ENCODE measurements at places on chromosomes 3 and 15.

GRCh38 chr3:9067352-9067975 lies 104.2 kb upstream of the RAD18 start:
- peak; percentile 44 for DNase-seq

GRCh38 chr3:5120446-5120845 lies 1.6 kb upstream of the ARL8B start:
- DNase-seq = no peak

GRCh38 chr15:25515633-25516032 lies 76.8 kb upstream of the UBE3A start:
- no peak for DNase-seq

DNA sequence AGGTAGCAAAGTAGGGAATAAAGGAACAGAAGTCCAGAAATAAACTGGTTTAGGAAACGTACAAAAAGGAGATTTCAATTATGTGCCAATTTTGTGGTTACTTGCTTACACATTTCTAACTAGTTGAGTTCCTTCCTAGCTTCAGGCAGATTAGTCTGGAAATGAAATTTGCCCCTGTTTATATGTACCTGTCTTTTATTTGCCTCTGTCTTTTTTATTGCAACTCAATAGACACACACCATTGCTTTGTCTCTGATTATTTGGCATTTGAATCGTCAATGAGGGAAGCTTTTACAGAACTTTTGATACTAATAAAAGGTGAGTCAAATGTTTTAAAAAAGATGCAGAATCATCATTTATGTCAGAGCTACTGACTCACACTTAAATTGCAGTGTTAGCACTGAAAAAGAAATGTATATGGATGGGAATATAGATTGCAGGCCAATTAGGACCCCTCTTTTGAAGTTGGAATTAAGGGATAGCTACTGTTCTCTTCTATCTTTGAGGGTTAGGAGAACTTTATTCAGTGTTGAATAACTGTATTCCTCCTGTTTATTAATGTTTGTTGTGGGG lies 60.5 kb downstream of the TRAK1 start:
- no peak for DNase-seq

DNA sequence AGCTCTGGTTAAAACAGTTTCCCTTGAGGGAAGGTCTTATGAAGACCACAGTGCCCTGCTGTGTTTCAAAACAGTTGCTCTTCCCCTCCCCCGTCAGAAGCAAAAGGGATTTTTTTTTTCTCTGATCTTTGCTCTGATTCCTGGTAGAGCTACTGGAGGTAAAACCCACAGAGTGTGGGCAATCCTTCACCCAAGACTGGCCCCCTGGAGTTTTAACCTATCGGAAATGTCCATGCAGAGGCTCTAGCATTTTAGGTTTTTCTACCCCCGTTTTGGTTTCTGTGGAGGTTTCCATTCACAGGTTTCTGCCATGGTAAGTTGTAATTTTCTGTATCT lies 27.7 kb downstream of the GRM2 start:
- DNase-seq = no peak

DNA sequence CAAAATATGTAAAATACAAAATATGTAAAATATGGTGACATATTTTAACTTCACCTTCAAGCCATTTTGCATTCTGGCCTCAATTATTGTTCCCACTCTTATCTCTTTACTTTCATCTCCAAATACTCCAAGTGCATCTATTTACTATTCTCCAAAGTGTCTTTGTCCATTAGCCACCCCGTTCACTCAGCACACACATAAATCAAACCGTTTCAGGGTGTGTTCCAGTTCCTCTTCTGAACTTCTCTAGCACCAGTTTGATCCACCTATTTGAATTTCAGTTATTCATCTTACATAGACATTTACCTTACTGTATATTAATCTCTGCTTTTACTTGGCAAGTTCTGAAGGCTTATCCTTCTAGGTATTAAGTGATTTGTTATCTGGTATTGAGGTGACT lies 45.1 kb downstream of the SGO1 start:
- DNase-seq = no peak

DNA sequence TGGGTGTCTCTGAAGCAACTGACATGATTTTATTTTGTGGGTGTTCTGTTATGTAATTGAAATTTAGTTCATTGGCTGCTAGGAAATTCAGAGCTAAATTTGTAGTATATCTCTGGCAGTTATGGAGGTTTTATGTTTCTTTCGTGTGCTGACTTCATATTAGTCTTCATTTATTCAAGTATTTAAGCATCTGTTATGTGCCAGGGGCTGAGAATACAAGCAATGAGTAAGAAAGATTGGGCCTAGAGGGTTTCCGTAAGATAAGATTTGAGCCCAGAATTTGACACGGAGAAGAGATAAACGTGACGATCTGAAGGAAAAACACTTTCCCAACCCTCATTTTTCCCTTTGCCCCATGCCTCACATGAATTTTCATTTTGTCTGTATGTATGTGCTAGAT lies 75.2 kb upstream of the ACKR4 start:
- no peak for DNase-seq

DNA sequence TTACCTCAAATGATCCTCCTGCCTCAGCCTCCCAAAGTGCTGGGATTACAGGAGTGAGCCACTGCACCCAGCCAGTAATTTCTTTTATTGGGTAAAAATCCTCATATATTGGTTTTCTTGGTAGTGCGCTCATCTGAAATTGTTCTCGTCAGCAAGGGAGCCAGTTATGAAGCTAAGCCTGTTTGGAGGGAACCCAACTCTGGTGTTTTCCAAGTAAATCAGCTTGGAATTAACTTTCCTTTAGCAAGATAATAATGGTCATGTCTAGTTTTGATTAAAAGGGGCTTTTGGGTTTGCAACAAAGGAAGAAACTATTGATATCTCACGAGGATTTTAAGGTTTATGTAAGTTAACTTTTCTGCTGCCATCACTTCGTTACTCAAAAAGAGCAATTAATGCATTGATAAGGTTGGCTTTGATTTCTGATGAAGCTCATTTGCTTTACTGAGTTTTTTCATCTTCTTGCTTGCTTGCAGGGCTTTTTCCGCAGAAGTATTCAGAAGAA lies 72.7 kb downstream of the RARB start:
- no peak for DNase-seq

DNA sequence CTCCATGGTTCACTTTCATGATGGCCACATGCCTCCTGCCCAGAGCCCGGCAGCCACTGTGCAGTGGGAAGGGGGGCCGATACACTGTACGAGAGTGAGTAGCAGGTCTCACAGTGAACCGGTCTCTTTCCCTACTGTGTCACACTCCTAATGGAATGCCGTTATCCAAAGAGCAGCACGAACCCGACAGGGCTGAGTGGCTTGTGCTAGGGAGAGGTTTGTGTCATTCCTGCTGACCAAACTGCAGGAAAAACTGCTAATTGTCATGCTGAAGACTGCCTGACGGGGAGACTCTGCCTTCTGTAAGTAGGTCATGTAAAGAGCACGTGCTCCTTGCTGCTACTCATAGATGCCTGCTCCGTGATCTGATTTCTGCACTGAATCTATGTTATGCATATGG lies 105.1 kb downstream of the ARPP21 start:
- no peak for DNase-seq

GRCh38 chr3:126337980-126338651 lies 19.1 kb downstream of the KLF15 start:
- no peak for DNase-seq

- no peak for DNase-seq
Measured at GRCh38 chr3:138078096-138078495, 37.3 kb downstream of the DZIP1L start.

GRCh38 chr3:101879623-101880284 lies 30.4 kb downstream of the NFKBIZ start:
- DNase-seq = no peak

DNA sequence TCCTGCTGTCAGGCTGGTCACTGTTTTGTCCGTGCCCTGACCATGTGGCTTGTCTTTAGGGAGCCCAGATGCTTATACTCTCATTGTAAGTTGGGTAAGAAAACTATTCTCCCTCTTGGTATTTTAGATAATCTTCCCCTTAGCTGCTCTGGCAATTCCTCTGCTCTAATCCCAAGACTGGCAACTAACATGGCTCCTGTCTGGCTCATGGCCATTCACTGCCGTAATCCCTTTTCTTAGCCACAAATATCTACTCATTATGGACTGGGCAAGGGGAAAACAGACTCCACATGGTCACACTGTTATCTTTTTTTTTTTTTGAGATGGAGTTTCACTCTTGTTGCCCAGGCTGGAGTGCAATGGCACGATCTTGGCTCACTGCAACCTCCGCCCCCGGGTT lies 38.8 kb downstream of the TYRO3 start:
- DNase-seq = no peak

GRCh38 chr3:151135541-151136337 lies 50.3 kb downstream of the MED12L start:
- no peak for DNase-seq

GRCh38 chr3:22360164-22360563 lies 609.2 kb upstream of the ZNF385D start:
- DNase-seq = no peak

DNA sequence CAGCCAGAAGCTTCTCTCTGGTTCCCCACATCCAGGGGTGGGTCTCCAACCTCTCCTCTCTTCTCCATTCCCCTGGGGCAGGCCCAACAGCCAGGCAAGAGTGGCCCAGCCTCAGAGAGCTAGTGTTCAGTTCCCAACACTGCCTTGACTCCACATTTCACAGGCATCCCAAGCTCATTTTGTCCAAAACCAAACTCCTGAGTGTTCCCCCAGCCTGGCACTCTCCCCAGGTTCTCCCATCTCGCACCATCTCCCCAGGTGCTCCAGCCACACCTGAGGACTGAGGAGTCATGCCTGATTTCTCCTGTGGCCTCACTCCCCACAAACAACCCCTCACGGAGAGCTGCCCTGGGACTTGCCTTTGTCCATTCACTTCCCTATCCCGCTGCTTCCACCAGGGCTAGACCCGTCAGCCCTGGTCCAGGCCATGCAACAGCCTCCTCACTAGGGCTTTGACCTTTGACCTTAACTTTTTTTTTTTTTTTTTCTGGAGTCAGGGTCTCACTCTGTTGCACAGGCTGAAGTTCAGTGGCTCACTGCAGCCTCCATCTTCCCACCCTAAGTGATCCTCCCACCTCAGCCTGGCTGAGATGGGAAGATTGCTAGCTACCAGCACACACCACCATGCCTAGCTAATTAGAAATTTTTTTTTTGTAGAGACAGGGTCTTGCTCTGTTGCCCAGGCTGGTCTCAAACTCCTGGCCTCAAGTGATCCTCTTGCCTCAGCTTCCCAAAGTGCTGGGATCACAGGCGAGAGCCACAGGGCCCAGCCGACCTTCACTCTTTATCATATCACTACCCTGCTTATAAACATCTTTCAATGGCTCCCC lies 3.9 kb upstream of the CSK start:
- no peak for DNase-seq

- no peak for DNase-seq
Measured at GRCh38 chr3:97430601-97431000, 334.0 kb upstream of the ARL6 start.

- DNase-seq = no peak
Measured at GRCh38 chr15:37733628-37734027, 200.8 kb upstream of the TMCO5A start.

GRCh38 chr3:166461626-166462025 lies 624.4 kb upstream of the BCHE start:
- DNase-seq = no peak

DNA sequence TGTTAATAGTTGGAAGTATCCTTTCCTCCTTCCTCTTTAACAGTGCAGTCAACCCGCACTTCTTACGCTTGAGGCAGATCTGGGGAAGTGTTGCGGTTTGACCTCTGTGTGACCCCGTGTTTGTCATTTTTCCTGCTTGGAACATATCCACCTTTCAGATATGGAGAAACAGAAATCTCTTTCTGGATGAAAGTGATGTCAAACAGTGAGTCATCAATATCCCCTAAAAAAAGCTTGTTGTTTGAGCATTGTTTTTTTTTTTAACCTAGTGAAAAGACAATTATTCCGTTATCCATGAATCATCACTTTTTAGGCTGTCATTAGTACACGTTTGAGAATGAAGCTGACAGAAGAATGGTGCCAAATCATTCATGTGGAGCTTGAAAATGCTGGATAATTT lies 293.7 kb downstream of the ARPP21 start:
- DNase-seq = no peak

GRCh38 chr15:42151736-42152135 lies 4.7 kb downstream of the PLA2G4F start:
- no peak for DNase-seq

DNA sequence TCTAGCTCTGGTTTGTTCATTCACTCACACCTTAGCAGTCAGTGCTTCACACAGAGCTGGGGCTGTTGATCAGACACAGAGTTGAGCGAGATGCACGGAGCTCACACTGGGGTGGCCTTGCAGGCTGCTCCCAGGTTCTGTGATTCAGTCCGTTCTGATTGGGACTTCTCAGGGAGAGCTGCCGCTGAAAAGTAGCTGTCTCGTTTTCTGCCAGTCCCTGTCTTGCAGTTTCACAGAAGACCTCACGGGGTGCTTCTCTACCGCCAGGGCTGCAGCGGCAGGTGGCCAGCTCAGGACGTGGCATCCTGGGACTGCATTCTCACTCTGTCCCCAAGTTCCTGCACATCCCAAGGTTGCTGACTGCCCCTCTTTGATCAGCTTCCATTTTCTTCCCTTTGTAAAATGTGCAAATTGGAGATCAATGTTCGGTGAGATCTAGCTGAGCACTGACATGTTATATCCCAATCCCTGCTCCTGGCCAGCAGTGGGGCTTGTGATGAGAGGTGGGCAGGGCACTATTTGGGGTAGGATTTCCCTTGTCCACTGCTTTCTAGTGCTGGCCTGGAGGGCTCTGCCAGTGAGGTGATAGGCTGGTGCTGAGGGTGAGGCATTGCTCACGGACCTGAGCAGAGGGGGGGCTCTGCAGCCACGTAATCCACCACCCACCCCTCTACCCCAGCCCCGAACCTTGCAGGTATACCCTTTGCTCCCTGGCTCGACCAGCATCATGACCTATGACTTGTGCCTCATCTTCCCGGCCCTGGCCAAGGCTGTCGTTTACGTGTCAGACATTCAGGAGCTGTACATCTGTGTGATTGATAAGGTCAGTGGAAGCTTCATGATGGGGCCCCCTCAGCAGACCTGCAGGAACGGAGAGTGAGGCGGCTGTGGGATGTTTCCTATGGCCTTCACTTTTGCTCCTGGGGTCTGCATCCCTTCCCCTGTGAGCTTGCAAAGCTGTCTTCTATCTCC lies 5.3 kb upstream of the TXNRD3 start:
- DNase-seq = no peak

DNA sequence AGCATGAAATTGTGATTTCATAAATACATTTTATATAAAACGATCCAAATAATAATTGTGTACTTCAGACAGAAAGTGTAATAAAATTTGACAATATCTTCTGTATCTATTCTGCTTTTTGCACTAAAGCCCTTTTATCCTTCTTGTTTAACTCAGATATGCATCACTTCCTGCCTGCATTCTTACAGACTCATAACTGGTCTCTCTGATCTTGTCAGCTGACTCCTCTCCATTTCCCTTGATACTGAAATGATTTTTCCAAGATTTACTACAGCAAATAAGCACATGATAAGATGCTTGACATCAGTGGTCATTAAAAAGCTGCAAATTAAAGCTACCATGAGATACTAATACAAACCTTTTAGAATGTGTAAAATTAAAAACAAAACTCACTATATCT lies 25.3 kb upstream of the SI start:
- no peak for DNase-seq

DNA sequence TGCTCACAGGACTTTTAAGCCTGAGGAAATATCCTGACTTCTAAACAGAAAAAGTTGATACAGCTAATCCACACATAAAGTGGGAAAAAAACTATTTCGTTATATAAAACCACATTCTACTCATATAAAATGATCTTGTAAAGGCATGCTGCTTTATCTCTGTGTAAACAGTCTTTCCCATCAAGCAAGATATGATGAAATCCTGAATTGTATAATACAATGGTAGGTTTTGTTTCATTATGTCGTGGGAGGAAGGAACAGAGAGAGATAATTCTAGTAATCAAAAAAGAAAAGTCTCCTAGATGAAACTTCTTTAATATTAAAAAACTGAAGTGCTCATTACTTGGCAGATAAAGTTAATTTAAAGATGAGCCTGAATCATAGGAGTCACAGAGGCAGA lies 92.6 kb upstream of the SNTN start:
- no peak for DNase-seq
